ENCODE measurements at places on chromosomes 13 and 19. TPM values are rescaled to one million over a fixed set of nuclear protein-coding genes. Genes with fewer than 3 reads are reported as not detected.

The KASH5 gene
- not detected for polyA plus RNA-seq

The APC2 gene
- 1.7 TPM for polyA plus RNA-seq

The SPATA13 gene
- 45.7 TPM for polyA plus RNA-seq

The ZNF737 gene
- polyA plus RNA-seq = 28.2 TPM

The CXCL17 gene
- 0.22 TPM for polyA plus RNA-seq

The CYP2A7 gene
- 0.09 TPM for polyA plus RNA-seq

- DNase-seq = no peak
These were observed 3.6 kb downstream of the RABAC1 start for GRCh38 chr19:41955521-41955920.

DNA sequence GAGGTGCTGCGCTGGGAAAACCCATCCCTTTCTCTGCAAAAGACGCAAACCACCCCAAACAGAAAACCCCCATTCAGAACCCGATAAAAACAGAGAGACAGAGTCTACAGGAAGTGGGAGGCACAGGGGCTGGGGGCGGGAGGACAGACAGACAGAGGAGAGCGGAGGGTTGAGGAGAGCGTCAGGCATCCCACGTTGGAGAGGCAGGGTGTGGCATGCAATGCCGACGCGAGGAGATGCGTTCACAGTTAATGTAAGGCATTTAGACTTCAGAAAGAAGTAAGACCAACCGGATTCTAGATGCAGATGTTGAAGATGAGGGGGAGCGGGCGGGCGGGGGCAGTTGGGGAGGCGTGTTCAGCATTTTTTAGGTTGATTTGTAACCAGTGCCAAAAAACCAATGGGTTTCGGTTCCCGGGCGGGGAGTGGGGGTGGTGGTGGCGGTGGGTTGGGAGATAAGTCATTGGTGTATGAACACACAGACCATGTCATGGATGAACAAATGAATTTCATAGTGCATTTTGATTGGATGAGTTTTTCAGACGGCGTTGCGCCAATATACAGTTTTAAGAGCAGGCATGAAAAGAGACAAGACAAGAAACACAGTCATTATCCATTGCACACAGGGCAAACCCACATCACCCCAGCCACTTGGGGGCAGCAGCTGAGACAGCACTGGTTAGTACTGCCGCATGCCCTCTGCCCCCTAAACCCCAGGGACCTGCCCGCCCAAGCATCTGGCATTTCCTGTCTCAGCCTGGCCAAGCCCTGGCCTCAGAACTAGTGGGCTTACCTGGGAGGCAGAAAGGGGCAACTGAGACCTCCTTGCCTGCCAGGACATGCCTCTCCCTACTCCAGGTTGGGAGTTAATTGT lies 91.3 kb downstream of the IER2 start:
- DNase-seq = no peak

- no peak for DNase-seq
These were observed 3.9 kb upstream of the KBTBD6 start for GRCh38 chr13:41136396-41137031.

GRCh38 chr19:16316506-16316882 lies 8.1 kb upstream of the KLF2 start:
- no peak for DNase-seq

GRCh38 chr19:19211499-19212420 lies at the start of gene NCAN:
Gene NCAN (plus strand): TSS chr19:19211958. CDS start chr19:19216954, 4,996 bp downstream.
- no peak for DNase-seq

DNA sequence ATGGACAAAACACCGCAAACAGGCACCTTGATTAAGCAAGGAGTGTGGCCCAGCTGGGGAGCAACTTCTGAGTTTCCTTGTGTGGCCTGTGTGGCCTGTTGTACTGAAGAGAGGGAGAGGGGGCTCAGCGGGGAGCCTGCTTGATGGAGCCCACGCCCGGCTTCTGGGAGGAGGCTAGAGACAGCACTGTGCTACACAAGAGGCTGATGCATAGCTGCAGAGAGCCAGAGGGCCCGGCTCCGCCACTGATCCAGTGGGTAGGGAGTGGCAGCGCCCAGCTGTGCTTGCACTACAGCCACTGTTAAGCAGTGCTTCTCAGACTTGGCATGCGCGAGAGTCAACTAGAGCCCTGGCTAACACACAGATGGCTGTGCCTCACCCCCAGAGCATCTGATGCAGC lies 19.0 kb downstream of the LYL1 start:
- no peak for DNase-seq

- DNase-seq = no peak
These were observed 165.9 kb downstream of the NDFIP2 start for GRCh38 chr13:79646880-79647279.

DNA sequence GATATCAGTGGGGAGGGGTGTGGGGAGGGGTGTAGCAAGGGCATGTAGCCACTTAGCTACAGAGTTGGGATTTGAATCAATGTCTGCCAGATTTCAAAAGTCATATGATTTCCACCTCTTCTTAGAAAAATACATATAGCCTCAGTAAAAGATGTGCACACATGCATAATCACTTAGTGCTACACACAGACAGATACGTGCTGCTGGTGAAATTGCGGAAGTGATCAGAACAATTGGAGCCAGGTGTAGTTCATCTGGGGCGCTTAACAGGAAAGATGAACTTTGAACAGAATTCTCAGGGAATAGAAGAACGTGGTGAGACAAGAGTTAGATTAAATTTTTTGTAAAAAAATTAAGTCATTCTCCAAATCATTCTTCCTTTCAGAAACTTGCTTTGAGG lies 333.1 kb downstream of the KCNRG start:
- no peak for DNase-seq

DNA sequence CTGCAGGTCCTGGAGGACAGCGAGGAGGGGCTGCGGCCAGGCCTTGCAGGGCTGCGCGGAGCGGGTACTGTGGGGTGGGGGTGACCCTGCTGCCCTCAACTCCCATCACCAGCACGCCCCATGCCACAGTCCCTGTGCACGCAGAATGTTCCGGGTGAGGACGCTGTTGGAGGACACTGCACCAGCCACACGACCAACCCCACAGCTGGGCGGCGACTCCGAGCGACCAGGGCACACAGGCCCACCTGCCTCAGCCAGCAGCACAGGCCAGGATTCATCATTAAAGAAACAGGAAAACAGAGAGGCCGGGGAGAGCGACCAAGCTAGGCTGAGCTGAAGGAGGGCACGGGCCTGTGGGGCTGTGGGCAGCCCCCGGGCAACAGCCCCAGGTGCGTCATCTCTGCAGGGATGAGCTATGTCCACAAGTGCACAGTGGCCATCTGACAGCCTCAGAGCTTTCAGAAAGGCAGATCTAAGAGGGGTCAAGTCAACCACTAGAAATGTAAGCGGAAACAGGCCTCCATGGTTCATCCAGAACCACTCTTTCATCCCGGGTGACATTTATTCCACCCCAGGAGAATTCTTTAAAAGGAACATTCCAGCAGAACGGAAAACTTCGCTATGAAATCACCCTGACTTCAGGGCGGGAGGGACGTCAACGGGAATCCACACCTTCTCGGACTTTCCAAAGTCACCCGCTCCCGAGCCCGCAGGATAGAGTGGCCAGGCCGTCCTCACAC lies 1.5 kb downstream of the GAS6 start:
- DNase-seq = no peak

All from renal pelvis (tissue), 12 donors.